Activated CD8-positive, alpha-beta memory T cell treated with anti-CD3 and anti-CD28 coated beads, Interleukin-2, amount 50 U/mL, for 48 hours (primary cell): ENCODE measurements at places on chromosomes 7 and 10.

GRCh38 chr10:101893510-101894120 lies 50.0 kb upstream of the KCNIP2 start:
- DNase-seq = no peak

DNA sequence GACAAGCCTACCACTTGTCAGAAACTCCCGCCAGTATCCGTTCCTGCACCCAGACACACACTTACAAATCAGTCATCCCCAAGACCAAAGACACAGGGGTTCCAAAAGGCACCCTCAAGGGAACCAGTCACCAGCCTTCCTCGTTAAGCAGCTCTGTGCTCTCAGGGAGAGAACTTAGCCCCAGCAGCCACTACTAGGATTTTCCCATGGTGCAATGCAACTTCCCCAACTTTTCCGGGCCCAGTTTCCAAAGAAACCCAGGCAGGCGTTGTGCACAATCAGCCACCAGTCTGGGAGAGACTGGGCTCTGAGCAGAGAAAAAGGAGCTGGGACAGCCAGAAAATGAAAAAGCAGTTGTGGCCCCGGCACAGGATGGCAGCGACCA lies 1.2 kb downstream of the DLG5 start:
- no peak for DNase-seq

- no peak for DNase-seq
Measured at GRCh38 chr7:157893535-157894044, 556.8 kb downstream of the DNAJB6 start.

- DNase-seq = no peak
Measured at GRCh38 chr7:118615-119391, 73.6 kb upstream of the FAM20C start.

DNA sequence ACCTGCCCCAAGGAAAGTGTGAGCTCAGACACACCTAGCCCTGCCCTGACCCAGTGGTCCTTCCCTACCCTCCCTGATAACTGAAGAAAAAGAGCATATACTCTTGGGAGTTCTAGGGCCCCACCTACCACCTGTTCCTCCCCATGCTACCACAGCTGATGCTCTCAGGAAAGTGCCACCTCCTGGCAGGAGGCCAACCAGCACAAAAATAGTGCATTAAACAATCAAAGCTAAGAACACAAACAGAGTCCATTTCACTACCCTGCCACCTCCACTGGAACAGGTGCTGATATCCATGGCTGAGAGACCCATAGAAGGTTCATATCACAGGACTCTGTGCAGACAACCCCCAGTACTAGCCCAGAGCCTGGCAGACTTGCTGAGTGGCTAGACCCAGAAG lies 288.6 kb upstream of the PHF14 start:
- no peak for DNase-seq

- DNase-seq = no peak
Measured at GRCh38 chr7:55019191-55019690, 424 bp downstream of the EGFR start.

DNA sequence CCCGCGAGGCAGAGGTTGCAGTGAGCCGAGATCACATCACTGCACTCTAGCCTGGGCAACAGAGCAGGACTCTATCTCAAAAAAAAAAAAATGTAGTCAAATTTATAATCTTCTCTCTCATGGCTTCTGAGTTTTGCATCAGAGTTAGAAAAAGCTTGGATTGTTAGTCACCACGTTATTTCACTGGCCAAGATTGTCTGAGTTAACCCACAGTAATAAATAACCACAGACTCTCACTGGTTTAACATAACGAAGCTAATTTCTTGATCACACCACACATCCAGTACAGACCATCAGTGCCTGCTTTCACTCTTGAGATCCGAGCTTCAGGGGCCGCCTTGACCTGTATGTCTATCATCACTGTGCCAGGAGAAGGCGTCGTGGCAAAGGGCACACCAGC lies 116.8 kb upstream of the JCAD start:
- no peak for DNase-seq

DNA sequence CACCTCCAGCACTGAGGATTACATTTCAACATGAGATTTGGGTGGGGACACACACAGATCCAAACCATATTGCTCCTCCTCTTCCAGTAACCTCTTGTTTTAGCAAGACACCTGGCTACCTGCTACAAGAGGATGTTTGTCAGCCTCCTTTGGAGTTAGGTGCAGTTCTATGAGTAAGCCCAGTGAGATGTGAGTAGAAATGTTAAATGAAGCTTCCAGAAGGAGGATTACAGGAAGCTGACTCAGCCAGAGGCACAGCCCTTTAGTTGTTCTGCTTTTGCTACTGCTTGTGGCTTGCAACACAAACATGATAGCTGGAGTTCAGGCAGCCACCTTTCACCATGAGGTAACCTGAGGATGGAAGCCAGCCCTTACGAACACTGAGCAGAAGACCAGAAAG lies 382.7 kb upstream of the RNF32 start:
- no peak for DNase-seq

DNA sequence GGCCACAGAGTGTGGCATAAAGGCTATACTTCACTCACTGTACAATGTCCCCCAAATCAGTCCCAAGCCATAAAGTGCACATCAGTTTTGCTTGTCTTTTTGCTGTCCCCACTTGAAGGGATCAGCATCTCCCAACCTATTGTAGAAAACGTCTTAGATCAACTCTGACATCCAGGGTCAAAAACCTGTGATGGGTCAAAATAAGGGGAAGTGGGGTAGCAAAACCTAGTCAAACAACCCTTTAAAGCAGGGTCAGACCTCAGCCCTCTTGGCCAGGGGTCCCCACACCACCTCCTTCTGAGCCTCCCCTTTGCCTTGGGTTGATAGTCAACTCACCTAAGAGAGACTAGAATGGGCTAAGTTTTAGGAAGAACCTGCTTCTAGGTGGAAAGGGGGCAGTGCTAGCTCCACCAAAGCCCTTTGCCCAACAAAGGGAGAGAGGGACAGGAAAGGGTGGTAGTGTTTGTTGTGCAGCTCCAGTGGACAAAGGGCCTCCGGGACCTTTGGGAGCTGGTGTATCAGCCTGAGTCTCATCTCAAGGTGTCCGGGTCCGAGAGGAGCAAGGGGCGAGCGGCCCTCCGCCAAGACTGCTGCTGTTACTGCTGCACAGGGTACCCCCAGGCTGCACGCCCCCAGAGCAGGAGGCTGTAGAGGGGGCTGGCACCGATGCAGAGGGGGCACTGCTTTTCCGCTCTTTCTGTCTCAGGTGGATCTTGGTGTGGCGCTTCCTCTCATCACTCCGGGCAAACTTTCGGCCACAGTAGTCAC lies 3.3 kb downstream of the EGR2 start:
- DNase-seq = no peak

- no peak for DNase-seq
Measured at GRCh38 chr7:151692721-151693120, 173.0 kb upstream of the RHEB start.

DNA sequence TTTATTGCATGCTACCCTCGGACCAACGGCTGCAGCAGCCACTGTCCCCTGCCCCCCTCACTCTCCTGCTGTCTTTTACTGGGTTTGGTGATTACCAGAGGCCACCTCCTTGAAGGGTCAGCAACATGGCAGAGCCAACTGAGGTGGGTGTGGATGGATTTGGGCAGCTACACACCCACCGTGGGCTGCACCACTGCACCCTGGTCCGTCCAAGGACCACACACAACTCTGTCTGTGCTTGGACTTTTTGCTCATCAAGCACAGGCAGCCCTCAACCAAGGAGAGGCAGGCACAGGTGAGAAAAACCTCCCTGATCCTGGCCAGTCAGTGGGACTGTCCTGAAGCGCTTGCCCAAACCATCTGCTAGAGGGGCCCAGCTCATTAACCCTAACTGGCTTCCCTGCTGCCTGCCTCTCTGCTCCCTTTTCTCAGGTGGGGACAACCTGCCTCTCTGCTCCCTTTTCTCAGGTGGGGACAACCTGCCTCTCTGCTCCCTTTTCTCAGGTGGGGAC lies 239.5 kb upstream of the PITRM1 start:
- no peak for DNase-seq

GRCh38 chr10:34256216-34256615 lies 558.9 kb downstream of the PARD3 start:
- no peak for DNase-seq

DNA sequence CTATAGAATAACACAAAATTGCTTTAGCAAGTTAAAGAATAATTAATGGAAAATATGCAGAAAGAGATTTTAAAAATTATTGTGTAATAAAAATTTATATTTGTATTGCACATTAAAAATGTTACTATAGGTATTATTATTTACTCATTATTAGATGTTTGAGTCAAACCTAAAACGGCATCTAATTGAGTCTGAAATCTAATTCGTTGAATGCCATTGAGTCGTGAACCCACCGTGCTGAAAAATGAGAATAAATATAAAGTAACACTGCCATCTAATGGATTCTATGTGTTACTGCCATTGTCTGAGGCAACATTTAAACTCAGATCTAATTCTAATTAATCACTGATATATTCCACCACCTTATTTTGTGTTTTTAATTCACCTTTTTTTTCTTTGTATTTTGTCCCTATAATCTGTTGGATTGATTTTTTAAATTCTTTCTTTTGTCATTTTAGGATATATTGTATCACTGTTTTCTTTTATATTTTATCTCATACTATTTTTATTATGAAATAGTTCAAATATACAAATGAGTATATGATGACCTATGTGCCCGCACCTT lies 62.2 kb downstream of the SAMD9 start:
- DNase-seq = no peak

- no peak for DNase-seq
Measured at GRCh38 chr10:121974019-121974534, 940 bp downstream of the NSMCE4A start.

- no peak for DNase-seq
Measured at GRCh38 chr7:125423458-125424155, 494.0 kb upstream of the POT1 start.

- no peak for DNase-seq
Measured at GRCh38 chr10:129954492-129955315, 9.4 kb downstream of the EBF3 start.

GRCh38 chr7:23873306-23873705 lies 163.3 kb downstream of the STK31 start:
- no peak for DNase-seq

DNA sequence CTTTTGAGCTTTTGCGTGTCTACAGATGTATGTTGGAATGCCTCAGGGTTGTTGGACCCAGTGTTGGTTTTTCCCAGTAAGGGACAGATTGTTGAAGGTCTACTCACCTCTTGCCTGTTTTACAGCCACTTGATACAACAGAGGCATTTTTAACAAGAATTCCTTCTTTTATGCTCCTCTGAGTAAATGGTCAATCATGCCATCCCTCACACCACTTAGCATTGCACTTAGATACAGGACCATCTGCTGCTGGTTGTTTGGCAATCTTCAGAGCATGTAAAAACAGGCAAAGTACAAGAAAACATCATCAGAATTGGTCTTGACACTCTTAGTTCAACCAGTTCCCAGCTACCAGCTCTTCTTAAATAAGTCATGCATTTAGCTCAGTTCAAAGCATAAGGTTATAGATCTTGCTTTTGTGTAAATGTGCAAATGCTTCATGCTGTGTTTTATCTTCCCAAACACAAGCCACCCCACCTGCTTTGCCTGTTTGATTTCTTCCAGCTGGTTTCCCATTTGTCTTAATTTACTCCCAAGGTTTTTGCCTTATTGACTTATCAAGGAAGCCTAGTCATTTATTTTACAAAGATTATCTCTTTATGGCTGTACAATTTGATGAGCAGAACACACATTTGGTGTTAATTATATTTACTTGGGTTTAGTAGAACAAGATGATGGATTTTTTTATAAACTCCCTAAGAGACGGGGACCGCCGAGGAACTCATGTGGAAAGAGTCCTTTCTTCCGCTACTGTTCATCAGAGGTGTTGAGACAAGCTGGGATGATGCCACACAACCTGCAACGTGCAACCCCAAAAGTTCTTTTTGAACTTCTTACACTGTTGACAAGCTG lies 136.6 kb downstream of the AHR start:
- DNase-seq = no peak
